Eye (tissue), 1 donor: ENCODE measurements at places on chromosomes 3 and 15.
A peak's percentile ranks its signal among the peaks of the same experiment; 100 is the strongest.

DNA sequence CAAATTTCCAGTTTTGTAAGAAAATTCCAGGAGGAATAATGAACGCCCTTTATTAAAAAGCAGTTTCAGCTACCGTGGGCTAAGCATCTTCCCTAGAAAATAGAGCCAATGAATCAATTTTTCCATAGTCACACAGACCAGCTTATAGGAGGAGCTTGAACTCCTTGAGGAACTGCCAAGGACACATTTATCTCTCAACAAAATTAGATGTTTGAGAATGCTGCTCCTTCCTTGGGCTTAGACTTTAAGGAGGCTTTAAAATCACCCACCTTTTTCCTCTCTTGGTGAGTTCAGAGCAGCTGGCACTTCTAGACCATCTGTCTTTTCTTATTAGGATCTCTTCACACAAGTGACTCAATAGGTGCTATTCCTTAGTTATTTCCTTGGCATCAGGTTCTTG lies 588.0 kb downstream of the SQOR start:
- DNase-seq = no peak

DNA sequence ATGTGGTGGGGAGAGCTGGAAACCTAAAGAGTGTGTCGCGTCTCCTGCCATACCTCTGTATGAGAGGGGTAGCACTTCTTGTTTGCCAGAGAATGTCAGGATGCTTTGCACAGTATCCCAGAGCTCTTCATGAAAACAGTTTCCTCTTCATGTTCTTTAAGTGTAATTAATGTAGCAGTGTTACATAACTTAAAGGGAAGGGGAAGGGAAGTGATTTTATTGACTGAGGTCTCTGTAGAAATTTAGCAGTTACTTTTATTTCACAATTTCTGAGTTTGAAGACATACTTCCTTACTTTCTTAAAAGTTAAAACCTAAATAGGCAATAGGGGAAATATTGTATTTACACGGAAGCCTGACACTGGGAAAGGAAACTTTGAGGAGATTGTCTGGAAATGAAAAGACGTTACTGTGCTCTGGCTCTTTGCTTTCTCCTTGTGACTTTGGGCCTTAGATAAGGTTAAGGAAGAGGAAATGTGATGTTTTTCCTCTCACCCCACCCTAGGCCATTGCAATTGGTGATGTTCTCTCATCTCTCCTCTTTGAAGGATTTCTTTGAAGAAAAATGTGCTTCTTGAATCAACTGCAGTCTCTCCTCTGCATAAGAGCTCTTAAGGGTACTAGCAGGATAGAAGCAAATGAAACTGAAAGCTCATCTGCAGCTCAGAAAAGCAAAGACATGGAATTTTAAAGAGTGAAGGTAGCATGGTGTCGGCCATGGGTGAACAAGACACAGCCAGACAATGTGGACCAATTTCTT lies 6.0 kb downstream of the NXPE3 start:
- DNase-seq = no peak

- DNase-seq = peak; percentile 71
Observed at GRCh38 chr3:127182848-127183714, 9.8 kb upstream of the PRR23E start.

- DNase-seq = no peak
Observed at GRCh38 chr3:299590-300301, 103.2 kb downstream of the CHL1 start.

GRCh38 chr15:61036136-61036535 lies 193.0 kb downstream of the RORA start:
- no peak for DNase-seq

DNA sequence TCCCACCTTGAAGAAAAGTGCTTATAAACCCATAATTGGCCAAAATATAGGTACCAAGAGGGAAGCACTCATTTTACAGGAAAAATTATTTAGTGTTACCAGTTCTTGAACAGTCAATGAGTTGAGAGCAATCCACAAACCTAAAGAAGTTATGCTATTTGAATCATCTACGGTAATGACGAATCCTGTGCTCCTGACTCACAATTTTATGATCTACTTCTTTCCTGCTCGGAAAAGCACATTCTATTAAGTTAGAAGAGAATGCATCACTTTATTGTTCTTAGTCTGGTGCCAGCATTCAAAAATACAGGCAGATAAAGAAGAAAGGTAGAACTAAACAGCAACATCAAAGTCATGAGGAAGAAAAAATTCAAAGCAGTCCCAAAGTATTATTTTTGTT lies 33.2 kb downstream of the CHRM5 start:
- no peak for DNase-seq

GRCh38 chr3:182117131-182117530 lies 405.4 kb downstream of the SOX2 start:
- DNase-seq = no peak

- no peak for DNase-seq
Observed at GRCh38 chr3:104738271-104738670, 628.4 kb upstream of the ALCAM start.

- no peak for DNase-seq
Observed at GRCh38 chr3:53142986-53143385, 12.8 kb upstream of the RFT1 start.

DNA sequence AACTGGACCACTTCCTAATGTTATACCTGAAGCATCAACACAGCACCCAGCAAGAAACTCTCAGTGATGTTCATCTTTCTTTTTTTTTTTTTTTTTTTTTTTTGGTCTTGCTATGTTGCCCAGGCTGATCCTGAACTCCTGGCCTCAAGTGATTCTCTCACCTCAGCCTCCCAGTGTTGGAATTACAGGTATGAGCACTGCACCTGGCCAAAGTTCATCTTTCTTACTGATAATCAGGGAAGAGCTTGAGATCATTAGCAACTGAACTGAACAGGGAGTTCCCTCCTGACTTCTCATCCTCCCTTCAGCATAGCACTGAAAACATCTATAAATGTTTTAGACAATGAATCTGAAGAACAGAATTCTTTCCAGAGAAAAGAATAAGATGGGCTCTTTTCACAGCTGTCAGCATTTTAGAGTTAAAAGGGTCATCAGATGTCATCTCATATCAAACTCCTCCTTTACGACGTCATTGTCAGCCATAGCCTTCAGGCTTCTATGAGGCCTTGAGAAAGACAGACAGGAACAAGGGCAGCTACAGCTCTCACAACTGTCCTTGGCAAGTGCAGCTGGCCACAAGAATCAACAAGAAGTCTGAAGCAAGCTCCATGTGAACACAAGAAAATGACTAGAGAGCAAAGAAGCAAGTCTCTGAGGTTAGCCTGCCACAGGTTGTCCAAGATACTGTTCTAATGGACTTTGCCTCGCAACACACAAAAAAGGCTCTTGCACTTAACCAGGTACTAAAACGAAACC lies 33.8 kb downstream of the SCAP start:
- no peak for DNase-seq

- no peak for DNase-seq
Observed at GRCh38 chr15:98838387-98839259, 169.0 kb downstream of the PGPEP1L start.

- no peak for DNase-seq
Observed at GRCh38 chr3:164174059-164174458, 904.2 kb downstream of the SI start.
